Tibial nerve (tissue), 4 donors: ENCODE measurements at places on chromosomes 1 and 21. TPM values are rescaled to one million over a fixed set of nuclear protein-coding genes. Genes with fewer than 3 reads are reported as not detected.

Gene NHLH1
- total RNA-seq: not detected

DNA sequence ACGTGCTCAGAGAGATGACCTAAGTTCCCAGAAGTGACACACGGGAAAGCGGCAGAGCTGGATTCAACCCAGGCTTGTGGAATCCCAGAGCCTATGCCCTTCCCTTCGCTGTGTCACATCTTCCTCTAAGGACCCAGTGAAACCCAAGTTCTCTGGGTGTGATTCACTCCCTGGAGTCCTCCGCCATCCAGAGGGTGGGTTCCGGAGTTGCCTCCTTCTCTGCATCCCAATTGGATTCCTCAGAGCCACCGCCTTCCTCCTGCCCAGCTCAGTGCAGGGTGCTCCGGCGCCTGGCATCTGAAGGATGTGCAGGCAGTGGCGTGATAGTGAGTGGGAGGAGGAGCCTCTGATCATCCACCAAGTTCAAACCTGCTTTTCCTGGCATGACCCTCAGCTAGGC, 20.7 kb upstream of the RCC2 start:
- DNase-seq: no peak

- DNase-seq: no peak
Observed at GRCh38 chr1:118773656-118774055, 214.5 kb downstream of the TBX15 start.

Gene CZIB
- total RNA-seq: 66.3 TPM

- DNase-seq: no peak
Observed at GRCh38 chr1:219952361-219952760, 24.0 kb upstream of the SLC30A10 start.
